Left cardiac atrium (tissue), 4 donors: ENCODE measurements at places on chromosomes 12 and 14.
A peak's percentile ranks its signal among the peaks of the same experiment; 100 is the strongest.

- no peak for DNase-seq
Measured at GRCh38 chr12:78420991-78421390, 443.6 kb upstream of the SYT1 start.

- no peak for DNase-seq
Measured at GRCh38 chr12:103272949-103273348, 222.8 kb downstream of the C12orf42 start.

DNA sequence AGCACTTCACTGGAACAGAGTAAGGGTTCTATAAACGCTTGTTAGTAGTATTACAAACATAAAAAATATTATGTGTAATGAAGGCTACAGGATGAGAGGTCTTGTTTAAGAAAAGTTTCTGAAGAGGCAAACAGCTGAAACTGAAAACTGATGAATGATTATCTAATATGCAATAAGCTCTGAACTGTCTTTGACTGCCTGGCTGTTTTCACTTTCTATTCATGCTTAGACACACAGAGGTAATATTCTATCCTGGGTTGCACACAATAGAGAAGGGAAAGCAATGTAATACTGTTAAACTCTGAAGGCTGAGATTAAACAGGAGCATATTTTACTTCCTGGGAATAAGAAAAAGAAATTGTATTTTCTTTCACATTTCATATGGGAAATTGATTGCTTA, 251.3 kb downstream of the ALX1 start:
- DNase-seq: no peak

DNA sequence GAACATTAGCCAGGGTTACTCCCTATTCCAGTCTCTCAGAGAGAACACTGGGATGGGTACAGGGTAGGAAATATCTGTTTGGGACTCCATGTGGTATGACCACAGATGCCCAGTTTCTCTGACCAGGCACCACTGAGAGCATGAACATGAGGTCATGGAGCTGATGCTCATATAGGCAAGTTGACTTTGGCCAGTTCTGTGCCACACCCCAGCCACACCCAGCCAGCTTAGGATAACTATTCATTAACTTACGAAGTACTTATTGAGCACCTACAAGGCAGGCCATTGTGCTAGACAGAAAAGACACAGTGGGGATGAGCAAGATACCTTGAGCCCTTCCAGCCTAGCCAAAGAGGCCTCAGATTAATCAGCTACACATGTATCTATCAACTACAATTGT, 262.5 kb downstream of the DPF3 start:
- DNase-seq: no peak

- DNase-seq: no peak
Measured at GRCh38 chr12:52543985-52544883, 8.7 kb downstream of the KRT71 start.

DNA sequence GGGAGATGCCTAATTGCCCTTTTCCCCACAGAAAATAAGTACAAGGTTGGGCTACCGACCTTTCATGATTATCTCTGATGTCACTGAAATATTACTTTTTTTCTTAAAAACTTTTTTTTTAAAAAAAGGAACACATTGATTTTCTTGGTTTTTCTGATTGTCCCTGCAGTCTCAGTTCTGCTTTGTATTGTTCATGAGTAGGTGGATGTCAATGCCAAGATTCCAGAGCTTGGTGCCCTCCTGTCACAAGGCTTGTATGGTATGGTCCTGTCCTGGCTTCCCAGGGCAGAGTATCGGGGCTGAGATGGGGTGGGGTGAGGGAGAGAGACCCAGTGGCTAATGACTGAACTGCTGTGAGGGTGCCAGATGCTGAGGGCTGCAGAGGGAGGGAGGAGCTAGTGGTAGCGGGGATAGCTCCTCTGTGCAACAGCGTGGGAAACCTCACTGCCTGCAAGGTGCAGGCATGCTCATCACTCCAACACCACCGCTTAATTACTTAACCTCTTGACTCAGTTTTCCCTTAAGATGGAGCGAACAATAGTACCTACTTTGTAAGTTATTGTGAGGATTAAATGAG, 4.4 kb upstream of the CTDSP2 start:
- DNase-seq: no peak

GRCh38 chr12:34395056-34396005, 373.0 kb downstream of the ALG10 start:
- peak; percentile 3 for DNase-seq

GRCh38 chr12:89762498-89763170, 54.0 kb upstream of the ATP2B1 start:
- no peak for DNase-seq

DNA sequence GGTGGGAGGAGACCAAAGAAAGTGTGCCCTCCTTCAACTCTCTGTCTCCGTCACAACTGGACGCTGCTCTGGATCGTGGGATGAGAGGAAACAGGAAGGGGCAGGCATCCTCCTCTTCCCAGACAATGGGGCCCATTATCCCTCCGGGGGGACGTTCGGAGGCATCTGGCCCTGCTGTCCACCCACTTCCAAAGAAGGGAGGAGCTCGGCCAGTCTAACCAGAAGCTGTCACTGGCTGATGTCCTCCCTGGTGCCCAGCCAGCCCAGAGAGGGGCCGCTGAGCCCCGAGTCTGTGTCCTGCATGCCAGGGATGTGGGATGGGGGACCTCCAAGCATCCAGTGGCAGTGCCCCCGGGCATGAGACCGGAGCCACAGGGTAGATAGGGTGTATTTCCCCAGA, 39.8 kb upstream of the MEG3 start:
- no peak for DNase-seq

- no peak for DNase-seq
Measured at GRCh38 chr12:15770021-15770420, 19.2 kb downstream of the EPS8 start.
